ENCODE measurements at places on chromosomes 12 and 14.

- DNase-seq = peak; percentile 91
These were observed 9.0 kb downstream of the PITPNM2 start for GRCh38 chr12:123141615-123142517.

GRCh38 chr14:52918486-52918885 is 32.4 kb downstream of the FERMT2 start:
- peak; percentile 49 for DNase-seq

- DNase-seq = peak; percentile 100
These were observed 2.8 kb upstream of the UBC start for GRCh38 chr12:124917135-124917840.

DNA sequence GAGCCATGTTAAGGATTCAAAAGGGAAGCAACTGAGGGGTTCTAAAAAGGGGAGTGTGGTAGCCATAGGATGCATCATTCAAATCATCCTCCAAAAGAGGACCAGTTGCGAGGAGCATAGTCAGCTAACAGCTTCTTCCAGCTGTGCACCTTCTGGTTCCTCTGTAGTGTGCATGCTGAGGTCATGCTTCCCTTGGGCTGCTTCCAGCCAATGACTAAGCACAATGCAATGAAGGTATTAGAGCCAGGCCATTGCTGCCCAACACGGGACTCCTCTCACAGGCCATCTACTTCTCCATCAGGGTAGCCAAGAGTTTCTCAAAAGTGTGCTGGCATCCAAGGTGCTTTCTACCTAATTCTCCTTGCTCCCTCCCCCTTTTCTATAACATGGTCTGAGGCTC is 69.2 kb upstream of the ARID2 start:
- DNase-seq = peak; percentile 86

DNA sequence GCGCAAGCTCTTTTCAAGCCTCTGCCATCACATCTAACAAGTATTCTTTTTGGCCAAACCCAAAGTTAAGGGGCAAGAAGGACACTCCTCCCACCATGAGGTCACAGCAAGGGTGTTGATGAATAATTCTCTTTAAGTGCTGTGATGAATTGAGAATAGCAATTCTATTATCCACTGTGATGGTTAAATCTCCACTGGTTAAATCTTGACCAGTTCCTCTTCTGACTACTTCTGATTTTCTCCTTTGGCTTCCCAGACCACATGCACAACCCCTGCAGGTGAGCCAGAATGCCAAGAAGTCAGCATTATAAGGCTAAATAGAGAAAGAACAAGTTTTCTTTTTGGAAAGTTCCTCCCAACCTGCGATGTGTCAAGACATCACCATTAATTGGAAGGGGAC is 90.6 kb upstream of the BCL2L14 start:
- no peak for DNase-seq

- no peak for DNase-seq
These were observed 298.0 kb downstream of the RMST start for GRCh38 chr12:97760601-97761000.

GRCh38 chr12:93299262-93299846 is 78.4 kb upstream of the NUDT4 start:
- DNase-seq = no peak

GRCh38 chr12:1519642-1520041 is 74.7 kb downstream of the FBXL14 start:
- peak; percentile 22 for DNase-seq

DNA sequence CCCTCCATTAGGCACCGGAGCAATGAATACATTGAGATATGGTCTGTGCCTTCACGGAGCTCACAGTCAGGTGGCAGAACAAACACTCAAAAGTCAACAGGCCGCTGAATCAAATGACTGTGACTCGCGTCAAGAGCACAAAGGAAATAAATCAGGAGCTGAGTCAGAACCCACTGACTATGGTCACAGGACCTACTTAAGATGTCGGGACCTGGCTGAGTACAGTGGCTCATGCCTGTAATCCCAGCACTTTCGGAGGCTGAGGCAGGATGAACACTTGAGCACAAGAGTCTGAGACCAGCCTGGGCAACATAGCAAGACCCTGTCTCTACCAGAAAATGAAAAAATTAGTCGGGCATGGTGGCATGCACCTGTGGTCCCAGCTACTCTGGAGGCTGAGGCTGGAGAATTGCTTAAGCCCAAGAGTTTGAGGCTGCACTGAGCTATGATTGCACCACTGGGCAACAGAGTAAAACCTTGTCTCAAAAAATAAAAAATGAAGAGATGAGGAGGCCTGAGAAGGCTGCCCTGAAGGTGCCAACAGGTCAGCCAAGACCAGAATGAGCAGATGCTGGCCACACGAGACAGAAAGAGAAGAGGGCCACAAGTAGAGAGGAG is 19.9 kb downstream of the TMEM233 start:
- DNase-seq = no peak

GRCh38 chr14:31449971-31450610 is 7.2 kb downstream of the DTD2 start:
- peak; percentile 35 for DNase-seq

- DNase-seq = no peak
These were observed 65.6 kb downstream of the NTF3 start for GRCh38 chr12:5497329-5498053.

DNA sequence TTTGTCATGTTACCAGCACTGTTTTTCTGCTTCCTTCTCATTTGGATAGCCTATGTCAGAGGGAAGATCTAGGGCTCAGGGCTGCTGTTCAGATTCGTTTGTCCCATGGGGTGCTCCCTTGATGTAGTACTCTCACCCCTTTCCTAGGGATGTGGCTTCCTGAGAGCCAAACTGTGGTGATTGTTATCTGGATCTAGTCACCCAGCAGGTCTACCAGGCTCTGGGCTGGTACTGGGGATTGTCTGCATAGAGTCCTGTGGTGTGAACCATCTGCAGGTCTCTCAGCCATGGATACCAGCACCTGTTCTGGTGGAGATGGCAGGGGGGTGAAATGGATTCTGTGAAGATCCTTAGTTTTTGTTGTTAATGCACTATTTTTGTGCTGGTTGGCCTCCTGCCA is 5.5 kb upstream of the SERPINA11 start:
- no peak for DNase-seq

DNA sequence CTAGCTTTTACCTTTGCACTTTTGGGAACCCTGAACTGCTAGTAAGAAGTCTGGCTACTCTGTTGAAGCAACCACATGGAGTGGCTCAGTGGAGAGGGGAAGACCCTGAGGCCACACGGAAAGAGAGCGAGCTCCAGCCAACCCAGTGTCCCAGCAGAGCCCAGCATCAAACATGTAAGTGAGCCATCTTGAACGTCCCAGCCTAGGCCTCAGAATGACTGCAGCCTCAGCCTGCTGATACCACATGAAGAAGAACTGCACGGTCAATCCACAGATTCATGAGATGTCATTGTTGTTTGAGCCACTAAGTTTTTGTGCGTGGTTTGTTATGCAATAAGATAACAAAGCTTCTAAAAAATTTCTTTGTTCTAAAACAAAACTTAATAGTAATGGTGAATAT is 40.2 kb downstream of the TFCP2 start:
- no peak for DNase-seq

- DNase-seq = no peak
These were observed 276.2 kb downstream of the ERC1 start for GRCh38 chr12:1267243-1267642.

GRCh38 chr14:30020271-30020670 is 92.6 kb upstream of the PRKD1 start:
- DNase-seq = no peak

DNA sequence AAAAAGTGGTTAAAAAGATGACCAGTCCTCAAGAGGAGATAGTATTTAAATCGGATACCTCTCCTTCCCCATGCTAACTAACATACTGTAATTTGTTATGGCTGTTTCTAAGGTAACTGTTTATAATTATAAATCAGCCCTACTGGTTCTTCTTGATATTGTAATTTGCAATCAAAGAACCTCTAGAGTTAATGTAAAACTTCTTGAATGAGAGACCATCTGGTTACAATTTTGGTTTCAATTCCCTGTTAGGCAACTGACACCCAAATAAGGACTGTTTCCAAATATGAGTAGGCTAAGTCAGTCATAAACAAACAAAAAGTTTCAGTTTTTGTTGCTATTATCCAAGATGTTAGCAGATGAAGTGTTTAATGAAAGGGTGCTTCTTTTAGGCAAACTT is 120.2 kb upstream of the DNM1L start:
- no peak for DNase-seq

- DNase-seq = no peak
These were observed 33.5 kb downstream of the DYRK2 start for GRCh38 chr12:67681941-67682620.

DNA sequence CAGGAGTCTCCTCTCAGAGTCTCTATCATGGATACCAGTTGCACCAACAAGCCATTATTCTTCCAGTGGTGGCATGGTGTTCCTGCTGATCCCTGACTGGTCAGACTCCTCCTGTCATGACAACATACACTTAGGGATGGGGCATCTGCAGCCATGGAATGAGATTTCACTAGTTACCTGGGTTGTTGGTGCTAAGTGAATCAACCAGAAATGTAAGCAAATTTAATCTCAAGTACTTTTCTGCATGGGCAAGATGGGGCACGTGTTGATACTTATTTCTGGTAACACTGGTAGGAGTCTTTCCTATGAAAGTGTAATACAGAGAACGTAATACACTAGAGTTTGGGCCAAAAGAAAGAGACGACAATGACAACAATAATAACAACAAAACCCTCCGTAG is 211.5 kb upstream of the FOXN3 start:
- no peak for DNase-seq

DNA sequence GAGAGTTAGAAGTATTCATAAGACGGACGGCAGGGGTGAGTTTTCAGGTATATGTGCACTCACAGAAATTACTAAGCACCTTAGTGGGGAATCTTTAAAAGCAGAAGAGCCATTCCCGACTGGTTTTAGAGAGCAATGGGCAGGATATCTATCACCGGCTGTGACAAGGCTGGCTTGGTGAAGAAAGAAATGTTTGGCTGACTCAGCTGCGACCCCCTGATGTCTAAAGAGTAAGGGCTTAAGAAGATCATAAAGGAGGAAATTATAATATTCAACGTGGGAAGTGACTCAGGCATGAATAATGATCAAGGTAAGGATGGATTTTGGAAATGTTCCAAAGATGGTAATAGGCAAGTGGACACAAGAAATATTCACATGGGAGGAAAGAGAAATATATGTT is 407.6 kb downstream of the TMEM132D start:
- DNase-seq = no peak

DNA sequence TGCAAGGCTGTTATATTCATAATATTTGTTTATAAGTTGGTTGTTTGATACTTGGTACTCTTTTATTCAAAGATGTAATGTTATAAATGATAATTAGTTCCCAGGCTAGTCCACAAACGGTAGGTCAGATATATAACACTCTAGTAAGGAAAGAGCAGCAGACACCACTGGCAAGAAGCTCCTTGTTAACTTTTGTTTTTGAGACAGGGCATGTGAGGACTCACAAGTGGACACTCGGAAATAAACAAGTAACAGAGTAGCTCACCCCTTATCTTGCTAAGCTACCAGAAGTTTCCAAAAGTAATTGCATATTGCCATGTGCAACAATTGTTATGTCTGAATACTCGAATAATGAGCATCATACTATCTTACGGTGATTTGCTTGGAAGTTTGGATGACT is 38.6 kb upstream of the YARS2 start:
- DNase-seq = no peak

- no peak for DNase-seq
These were observed 82.6 kb downstream of the TMCC3 start for GRCh38 chr12:94567761-94568160.

- DNase-seq = no peak
These were observed 106.8 kb downstream of the BBS10 start for GRCh38 chr12:76241371-76241770.

DNA sequence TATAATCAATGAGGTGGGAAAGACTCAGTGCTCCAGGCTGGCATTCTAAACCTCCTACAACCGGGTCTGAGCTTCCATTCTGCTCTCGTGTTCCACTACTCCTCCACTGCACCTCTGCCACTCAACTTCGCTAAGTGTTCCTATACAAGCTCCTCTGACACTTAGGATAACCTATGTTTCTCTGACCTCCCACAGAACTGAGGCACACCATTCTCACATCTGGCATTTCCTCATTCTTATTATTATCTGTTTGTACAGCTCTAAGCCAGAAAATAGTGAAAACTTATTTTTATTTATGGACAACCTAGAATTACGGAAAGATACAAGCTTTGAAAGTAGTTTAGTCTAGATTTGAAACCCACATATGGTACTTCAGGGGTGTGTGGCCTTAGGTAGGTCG is 127.0 kb downstream of the MED13L start:
- no peak for DNase-seq

Data from fibroblast of lung (primary cell).